ENCODE measurements at places on chromosomes 13 and 19. TPM values are rescaled to one million over a fixed set of nuclear protein-coding genes. Genes with fewer than 3 reads are reported as not detected.

Gene ZFP28
- 3.3 TPM for total RNA-seq

DNA sequence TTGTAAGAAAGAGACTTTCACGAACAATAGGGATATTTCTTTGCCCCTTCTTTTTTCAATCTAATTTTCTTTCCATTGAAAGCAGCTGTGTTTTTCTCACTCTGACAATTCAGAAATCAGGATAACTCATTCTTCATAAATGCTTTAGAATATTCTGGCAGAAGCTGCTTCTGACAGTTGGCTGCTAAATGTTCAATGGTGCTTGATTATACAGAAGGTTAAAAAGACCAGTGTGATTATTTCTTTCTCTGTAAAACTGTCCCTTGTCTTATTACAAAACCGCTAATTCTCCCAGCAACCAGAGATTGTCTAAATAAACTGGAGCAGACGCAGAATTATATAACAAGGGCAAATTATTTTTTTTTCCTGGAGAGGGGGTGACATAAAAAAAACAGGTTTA, 394.4 kb downstream of the SPRY2 start:
- no peak for DNase-seq

- no peak for DNase-seq
Observed at GRCh38 chr13:45410001-45410400, 8.2 kb downstream of the SLC25A30 start.

Gene CEACAM7
- 0.86 TPM for total RNA-seq

- peak; percentile 82 for DNase-seq
Observed at GRCh38 chr19:10431943-10432735, 11.8 kb downstream of the PDE4A start.

Gene KLK12
- 2.6 TPM for total RNA-seq

GRCh38 chr13:44158881-44159632, 214.6 kb upstream of the SERP2 start:
- no peak for DNase-seq

DNA sequence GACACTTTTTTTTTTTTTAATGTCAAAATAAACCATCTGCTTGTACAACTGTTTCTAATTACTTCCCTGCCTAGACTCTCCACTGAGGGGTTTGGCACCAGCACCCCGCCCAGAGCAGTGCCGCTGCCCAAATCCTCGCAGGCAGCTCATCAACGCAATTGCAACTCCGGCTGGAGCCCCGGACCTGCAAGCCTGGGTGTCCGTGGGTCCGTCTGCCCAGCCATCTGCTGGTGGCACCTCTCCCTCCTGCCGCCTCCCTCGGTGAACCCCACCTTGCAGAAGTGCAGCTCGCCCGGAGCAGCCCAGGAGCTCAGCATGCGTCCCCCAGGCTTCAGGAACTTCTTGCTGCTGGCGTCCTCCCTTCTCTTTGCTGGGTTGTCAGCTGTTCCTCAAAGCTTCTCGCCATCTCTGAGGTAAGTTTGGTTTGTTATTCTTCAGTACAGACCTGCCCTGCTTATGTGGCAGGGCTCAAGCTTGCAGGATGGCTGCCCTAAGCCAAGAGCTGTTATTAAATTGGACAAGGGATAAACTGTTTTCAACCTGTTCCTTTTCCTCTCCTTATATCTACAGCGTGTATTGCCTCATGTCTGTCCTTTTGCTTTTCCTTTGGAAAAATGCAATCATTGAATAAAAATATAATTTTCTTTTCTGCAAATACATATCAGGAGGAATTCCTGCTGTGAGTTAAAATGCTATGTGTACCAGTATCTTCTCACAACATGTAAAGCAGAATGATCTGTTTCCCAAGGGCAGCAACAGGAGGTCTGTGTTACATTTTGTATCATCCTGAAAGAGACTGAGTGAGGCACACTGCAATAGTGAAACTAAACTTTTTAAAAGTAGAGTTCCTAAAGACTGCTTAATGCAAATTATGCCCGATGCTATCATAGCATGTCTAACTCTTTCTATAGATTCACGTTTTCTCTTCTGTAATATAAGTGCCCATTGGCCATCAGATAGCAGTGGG, at the start of gene ITGBL1:
Gene ITGBL1, plus strand, starts transcription at position 157 of the 967 bp plus-strand sequence. Its CDS starts 159 bp downstream, at position 316.
- DNase-seq, result peak; percentile 68

DNA sequence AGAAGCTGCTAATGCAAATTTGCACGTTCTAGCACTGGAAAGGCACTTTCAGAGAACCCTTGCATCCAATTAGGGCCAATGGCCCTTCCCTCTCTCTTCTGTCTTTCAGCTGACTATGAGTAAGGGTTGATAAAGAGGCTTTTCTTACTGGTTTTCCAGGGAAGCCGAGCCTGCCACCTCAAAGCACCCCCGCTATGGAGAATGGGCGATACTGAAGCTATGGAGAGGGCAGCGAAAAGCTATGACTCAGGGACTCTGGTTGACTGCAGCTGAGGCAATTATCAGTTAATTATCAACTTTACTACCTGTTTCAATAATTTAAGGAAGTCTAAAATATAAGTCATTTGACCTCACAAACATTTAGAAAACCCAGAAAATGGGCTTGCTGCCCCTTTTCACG, 115.8 kb downstream of the TRPC4 start:
- DNase-seq, result no peak

- no peak for DNase-seq
Observed at GRCh38 chr13:30570691-30571090, 47.0 kb upstream of the USPL1 start.

GRCh38 chr19:31527443-31527842, 178.2 kb upstream of the TSHZ3 start:
- peak; percentile 24 for DNase-seq

DNA sequence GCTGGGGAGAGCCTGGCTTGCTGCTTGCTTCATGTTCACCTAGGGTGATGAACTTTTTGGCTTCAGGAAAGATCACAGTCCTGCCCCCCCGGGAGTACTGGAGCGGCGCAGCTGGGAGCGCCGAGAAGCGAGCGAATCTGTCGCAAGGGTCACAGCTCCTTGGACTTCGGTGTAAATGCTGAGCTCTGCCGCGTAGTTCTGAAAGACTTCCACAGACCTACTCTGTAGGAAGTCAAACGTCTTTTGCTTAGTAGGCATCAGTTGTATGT, 2.7 kb downstream of the ING1 start:
- DNase-seq, result no peak

GRCh38 chr13:111217641-111218040, 102.5 kb downstream of the ARHGEF7 start:
- DNase-seq, result no peak

DNA sequence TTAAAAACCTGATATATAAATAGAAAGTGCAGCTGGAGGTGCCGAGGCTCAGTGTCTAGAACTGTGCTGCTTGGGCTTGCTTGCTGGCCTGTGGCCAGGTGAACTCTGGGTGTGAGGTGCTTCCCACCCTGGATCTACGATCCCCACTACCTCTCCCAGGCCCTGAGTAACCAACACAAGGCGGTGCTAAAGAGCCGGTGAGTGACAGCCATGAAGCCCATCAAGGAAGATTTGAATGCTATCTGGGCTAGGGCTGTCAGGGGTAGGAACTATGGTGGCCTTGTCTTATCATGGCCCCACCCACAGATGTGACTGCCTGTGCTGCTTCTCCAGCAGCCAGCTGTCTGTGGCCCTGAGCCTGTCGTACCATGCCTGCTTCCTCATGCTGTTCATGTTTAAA, 25.6 kb upstream of the ZNF91 start:
- no peak for DNase-seq

DNA sequence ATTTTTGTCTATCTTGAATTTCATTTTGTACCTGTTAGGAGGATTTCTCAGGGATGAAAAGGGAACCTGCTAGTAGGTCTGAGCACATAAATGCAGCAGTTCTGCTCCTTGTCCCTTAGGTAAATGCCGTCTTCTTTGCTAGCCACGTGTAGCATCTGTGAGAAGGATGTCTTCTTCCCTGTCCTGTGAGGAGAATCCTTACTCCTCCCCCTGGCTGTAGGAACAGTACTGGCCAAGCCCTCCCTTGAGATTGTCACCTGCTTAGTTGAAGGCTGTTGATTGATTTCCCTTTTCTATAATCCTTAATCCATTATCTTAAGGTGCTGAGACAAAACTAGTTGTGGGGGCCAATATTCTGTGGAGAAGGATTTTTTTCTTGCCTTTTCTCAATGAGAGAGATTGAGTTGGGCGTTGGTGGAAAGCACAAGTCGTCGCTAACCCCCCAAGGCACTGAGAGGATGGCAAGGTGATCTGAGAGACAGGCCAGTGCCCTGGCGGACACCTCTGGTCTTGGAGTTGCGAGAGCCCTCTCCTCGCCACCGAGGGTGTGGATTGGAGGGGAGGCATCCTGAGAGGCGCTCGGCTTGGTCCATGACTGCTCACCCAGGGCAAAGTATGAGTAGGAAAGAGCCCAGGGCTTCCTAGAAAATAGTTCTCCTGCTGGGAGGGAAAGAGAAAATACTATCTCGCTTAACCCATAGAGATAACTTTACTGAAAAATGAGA, 216.7 kb downstream of the ATP8A2 start:
- no peak for DNase-seq

DNA sequence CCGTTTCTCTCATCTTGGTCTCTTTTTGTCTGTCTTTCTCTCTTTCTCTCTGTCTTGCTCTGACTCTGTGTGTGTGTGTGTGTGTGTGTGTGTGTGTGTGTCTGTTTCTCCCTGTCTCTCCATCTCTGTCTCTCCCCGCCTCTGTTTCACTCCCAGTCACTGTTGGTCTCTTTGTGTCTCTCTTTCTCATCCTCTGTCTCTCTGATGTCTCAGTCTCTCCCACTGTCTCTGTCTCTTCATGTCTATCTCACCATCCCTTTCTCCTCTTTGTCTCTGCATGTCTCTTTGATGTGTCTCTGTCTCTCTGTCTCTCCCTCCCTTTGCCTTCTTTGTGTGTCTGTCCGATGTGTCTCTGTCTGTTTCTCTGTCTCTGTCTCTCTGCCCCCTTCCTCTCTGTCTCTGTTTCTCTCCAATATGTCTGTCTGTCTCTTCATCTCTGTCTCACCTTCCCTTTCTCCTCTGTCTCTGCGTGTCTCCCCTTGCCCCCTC, 2.5 kb downstream of the NFIC start:
- DNase-seq, result no peak

Gene RASGRP4
- total RNA-seq, result 2.0 TPM

Gene OR10H1
- not detected for total RNA-seq

- no peak for DNase-seq
Observed at GRCh38 chr19:44737238-44738071, 11.1 kb upstream of the BCL3 start.

Gene BRME1
- 10.3 TPM for total RNA-seq

Gene ZNF681
- 2.5 TPM for total RNA-seq

DNA sequence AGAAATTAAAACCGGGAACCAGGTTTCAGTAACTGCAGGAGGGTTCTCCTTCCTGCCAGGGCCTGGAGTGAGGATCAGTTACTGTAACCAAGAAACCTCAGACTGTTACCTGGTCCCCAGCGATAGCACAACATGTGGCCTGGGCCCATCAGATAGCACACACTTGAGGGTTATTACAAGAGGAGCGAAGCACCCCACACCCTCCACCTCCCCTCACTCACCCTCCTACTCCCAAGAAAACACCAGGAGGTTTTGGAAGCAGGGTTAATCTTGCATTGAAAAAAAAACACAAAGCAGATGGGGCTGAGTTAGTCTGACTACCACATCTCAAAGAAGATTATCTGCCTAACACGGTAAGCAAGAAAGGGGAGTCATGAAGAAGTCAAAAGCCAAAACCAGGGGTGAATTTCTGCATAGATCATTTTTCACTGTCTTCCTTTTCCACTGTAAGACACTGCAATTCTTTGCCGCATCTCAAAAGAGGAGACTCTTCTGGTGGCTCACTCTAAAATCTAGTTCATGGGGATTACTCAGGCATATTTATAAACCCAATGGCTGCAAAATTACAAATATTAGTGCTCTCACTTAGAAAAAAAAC, 75.9 kb upstream of the DOCK9 start:
- DNase-seq, result no peak

Gene SHISA2
- total RNA-seq, result 1.9 TPM

GRCh38 chr13:110121422-110122083, 185.4 kb downstream of the COL4A1 start:
- no peak for DNase-seq

Gene TUBA3C
- not detected for total RNA-seq

Gene IQCN
- total RNA-seq, result 14.1 TPM

GRCh38 chr13:72959643-72960042, 99.2 kb upstream of the KLF5 start:
- no peak for DNase-seq

DNA sequence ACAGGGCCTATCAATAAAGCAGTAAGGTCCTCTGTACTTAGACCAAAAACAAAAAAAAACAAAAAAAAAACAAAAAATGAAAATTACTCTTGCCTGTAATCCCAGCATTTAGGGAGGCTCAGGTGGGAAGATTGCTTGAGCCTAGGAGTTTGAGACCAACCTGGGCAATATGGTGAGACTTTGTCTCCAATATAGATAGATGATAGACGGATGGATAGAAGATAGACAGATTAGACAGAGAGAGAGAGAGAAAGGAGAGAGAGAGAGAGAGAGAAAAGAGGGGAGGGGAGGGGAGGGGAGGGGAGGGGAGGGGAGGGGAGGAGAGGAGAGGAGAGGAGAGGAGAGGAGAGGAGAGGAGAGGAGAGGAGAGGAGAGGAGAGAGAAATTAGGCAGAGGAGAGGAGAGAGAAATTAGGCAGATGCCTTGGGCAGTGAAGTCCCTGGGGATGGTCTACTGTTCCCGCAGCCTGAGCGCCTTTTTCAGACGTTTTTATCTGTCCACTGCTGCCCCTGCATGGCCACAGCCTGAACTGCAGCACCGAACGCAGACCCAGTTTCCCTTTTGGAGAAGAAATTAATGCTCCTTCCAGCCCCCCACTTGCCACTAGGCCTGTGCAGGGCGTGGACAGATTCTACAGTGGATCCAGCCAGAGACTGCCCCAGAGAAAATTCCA, 9.8 kb upstream of the ZNF627 start:
- peak; percentile 85 for DNase-seq

Gene NAPSA
- not detected for total RNA-seq

DNA sequence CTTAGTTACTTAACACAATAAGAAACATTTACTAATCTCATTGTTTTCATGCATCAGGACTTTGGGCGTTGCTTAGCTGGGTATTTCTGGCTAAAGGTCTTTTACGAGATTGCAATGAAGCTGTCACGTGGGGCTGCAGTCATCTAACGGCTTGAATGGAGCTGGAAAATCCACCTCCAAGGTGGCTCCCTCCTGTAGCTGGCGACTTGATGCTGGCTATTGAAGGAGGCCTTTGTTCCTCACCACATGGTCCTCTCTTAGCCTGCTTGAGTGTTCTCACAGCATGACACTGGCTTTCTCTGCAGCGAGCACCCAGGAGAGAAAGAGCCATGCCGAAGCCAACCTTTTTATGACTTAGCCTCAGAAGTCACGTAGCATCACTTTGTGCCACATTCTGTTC, 92.0 kb downstream of the NHLRC3 start:
- no peak for DNase-seq

DNA sequence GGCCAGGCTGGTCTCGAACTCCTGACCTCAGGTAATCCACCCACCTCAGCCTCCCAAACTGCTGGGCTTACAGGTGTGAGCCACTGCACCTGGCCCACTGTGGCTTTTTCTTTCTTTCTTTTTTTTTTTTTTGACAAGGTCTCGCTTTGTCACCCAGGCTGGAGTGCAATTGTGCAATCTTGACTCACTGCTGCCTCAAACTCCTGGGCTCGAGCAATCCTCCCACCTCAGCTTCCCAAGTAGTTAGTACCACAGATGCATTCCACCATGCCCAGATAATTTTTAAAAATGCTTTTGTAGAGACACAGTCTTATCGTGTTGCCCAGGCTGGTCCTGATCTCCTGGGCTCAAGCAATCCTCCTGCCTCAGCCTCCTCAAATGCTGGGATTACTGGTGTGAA, 12.1 kb upstream of the FCGBP start:
- no peak for DNase-seq
